ENCODE measurements at places on chromosomes 2 and 18.

DNA sequence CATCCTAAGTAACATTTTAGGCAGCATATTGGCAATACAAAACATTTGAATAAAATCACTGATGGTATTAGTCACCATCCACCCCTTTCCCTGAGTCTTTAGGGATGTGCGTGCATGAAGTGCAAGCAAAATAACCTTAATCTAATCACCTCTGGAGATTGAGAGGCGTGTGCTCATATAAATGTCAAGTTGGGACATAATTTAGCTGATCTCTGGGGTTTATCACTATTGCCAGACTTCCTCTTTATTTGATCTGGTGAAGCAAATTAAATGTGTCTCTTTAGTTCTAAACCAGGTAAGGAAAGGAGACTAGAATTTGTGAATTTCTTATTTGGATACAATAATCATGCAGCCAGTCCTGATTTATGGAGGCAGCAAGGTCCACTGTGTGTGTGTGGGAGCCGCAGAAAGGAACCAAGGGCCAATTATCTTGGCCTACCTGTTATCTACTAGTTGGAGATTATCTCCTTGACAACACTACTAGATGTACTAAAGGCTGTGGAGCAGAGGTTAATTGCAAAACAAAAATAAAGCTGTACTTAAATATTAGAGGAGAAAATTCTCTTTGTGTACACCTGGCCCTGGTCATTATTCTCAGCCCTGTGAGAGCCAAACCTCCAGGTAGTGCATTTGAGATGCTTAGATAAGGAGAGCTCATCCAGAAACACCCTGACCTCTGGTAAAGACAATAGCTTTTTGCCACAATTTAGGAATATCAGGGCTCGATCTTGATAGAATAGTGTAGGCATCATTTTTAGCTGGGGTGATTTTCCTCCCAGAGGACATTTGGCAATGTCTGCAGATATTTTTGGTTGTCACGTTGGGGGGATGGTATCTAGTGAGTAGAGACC lies 78.2 kb downstream of the HRH4 start:
- DNase-seq, result no peak

GRCh38 chr18:50569930-50570329 lies 10.0 kb downstream of the MAPK4 start:
- DNase-seq, result no peak

DNA sequence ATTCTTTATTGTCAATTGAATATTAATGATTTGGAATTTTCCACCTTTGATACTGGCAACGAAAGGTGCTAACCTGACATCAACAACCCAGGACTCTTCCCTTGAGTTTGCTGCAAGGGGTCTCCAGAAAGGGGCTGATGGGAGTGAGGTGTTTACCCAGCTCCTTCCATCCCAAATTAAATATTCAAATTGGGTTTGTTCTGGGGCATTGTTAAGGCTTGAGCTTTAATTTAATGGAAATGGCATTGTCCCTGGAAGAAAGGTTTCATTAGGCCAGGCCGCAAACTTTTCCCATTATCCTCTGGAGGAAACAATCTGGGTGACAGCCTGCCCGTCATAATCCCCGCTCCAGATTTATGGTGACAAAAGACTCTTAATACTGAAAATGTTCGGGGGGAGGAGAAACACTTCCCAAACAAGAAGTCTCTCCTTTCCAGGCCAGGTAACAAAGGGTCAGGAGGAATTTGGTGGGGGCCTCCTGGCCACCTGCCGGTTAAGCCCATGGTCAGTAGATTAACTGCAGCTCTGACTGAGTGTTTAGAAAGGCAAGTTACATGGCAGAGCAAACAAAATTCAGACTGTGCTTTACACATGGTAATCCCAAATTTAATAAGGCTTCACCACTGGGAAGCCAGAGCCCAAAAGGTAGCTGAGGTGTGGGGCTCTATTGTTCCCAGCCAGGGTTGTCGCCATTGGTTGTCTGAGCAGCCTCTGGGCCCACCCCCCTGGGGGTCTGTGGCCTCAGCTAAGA lies 151.4 kb upstream of the SIX3 start:
- DNase-seq, result no peak

DNA sequence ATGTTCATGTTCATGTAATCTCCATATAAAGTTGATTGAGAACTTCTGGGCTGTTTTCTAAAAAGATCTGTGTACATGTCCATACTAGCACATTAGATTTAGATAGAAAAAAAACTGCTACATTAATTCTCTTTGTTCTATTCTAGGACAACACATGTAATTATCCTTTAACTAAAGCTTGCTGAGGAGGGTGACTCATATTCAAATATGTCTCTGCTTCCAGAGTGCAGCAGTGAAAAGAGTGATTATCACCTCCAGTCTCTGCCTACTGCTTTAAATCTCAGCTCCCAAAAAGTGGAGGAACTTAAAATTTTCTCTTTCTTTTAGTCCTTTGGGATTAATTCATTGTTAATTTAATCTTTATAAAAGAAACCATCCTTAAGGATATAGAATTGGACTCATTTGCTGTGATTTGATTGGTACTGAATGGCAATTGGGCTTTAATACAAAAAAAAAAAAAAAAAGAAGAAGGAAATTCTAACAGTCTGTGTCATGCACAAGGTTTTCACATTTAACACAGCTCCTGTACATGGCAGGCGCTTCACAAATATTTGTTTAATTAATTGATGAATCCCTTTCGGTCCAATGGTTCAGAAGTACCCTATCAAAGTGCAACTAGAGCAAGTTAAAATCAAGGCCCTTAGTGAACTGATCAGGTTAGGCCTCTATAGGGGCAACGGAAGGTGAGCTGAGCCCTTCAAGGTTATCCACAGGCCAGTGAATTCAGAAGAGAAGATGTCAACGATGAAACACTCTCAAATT lies 214.0 kb upstream of the KCNJ3 start:
- no peak for DNase-seq

DNA sequence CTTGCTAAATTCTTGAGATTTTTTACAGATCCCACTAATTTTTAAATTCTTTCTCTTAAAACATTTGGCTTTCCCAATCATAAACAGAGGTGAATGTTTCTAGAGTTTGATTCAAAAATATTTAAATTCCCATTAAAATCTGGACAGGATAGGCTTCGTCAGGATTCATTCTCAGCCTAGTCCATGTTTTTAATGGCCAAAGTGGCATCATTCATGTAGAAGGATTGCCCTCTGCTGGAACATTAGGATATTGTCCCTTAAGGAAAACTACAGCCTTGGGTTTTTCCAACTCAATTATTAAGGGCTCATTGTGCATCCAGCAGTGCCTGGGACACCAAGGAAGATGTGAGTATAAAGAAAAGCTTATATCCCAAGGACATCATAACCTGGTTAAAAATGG lies 71.7 kb downstream of the TPGS2 start:
- peak; percentile 52 for DNase-seq

- DNase-seq, result no peak
Measured at GRCh38 chr2:64730551-64731262, 77.0 kb upstream of the SERTAD2 start.

- peak; percentile 13 for DNase-seq
Measured at GRCh38 chr18:12470382-12471075, 62.8 kb downstream of the PRELID3A start.

- peak; percentile 12 for DNase-seq
Measured at GRCh38 chr2:199973703-199974102, 18.3 kb downstream of the MAIP1 start.

DNA sequence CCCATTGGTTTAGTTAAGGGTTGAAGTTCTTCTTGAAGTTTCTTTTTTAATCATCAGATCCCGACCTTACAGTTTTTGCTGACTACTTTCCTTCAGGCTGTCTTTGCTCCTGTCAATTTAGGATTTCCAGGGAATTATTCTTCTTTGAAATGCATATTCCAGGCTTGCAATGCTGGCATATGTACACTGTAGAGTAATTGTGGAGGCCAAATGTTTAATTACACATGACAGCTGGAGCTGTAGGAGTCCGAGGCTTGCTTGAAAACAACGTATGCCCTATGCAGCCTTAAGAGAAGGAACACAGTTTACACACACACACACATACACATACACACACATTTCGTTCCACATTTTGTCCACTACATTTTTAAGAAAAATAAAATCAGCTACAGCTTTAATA lies 602.3 kb downstream of the TMEM182 start:
- peak; percentile 71 for DNase-seq

- DNase-seq, result no peak
Measured at GRCh38 chr2:219848882-219849281, 221.5 kb downstream of the SLC4A3 start.

DNA sequence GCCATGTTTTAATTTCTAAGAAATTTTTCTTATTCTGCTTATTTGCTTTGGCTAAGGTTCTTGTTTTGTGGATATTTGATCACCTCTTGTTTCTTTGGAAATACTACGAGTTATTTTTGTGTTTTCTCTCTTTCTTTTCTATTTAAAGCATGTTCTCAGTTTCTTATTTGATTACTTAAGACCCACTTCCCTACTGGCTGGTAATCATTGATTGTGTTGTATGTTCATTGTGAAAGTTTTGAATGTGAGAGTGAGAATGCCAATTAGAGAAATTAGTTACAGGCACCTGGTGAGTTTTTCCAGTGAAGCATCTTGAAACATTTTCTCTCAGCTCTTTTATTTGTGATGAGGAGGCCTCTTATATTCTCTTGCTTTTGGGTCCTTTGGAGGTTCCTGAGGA lies 226.7 kb upstream of the MC4R start:
- DNase-seq, result no peak

GRCh38 chr2:110874453-110875383 lies 142.3 kb downstream of the ACOXL start:
- no peak for DNase-seq

DNA sequence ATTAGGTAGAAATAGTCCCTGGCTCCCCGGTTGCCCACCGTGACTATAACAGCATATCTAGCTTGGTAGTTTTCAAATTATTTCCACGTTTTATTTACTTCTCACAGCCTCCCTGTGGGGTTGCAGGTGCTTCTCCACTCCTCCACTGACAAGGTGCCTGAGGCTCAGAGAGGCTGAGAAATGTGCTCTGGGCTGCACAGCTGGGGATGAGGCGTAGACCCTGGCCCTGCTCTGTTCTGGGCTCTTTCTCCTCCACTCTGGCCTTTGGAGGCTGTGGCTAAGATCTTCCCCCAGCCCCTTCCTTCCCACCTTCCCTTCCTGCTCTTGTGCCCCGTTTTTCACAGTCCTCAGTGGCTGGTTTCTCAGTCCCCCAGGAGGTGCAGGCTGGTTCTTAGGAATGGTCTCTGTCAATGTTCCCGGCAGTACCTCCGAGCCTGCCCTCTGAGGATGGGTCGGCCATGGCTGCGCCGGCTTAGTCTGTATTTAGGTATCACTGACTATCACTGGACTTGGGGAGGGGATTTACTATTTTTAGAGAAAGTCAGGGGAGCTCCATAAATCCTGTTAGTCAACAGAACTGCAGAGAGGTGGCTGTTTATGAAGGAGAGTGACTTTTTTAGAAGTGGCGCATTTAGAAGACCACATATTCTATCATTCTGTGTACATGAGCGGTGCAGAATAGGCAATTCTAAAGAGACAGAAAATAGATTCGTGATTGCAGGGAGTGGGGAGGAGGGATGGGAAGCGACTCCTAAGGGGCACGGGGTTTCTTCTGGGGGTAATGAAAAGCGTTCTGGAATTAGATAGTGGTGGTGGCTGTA lies 35.0 kb downstream of the HPCAL1 start:
- no peak for DNase-seq
